IPS-NIHi11 (cell line): ENCODE measurements at places on chromosomes 2 and 18.

GRCh38 chr18:34951625-34952379, 89.4 kb upstream of the MAPRE2 start:
- DNase-seq: no peak

DNA sequence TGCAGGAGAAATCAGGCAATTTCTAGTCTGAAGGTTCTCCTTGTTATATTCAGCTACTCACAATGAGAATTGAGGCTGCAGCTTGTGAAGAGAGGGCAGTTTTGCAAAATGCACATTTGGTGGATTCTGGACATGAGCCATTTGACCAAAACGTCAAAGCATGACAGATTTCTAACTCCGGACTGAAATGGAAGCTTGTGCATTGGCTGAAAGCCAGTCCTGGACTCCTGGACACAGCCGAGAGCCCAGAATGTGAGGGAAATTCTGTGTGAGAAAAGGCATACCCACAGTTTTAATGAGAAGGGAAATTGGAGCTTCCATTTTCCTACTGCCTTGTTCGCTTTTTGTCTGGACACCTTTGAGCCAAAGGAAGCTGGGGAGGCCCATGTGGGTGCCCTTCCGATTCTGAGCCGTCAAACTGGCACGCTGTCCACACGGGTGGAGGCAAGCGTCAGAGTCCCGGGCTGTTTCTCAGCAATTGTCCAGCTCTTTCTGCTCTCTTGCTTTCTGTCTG, 23.7 kb upstream of the ROCK2 start:
- no peak for DNase-seq

GRCh38 chr2:23505218-23505983, 120.4 kb downstream of the KLHL29 start:
- peak; percentile 54 for DNase-seq

- no peak for DNase-seq
Measured at GRCh38 chr2:230974096-230974913, 21.6 kb upstream of the SPATA3 start.

- DNase-seq: no peak
Measured at GRCh38 chr18:44802508-44802907, 121.8 kb downstream of the SETBP1 start.

DNA sequence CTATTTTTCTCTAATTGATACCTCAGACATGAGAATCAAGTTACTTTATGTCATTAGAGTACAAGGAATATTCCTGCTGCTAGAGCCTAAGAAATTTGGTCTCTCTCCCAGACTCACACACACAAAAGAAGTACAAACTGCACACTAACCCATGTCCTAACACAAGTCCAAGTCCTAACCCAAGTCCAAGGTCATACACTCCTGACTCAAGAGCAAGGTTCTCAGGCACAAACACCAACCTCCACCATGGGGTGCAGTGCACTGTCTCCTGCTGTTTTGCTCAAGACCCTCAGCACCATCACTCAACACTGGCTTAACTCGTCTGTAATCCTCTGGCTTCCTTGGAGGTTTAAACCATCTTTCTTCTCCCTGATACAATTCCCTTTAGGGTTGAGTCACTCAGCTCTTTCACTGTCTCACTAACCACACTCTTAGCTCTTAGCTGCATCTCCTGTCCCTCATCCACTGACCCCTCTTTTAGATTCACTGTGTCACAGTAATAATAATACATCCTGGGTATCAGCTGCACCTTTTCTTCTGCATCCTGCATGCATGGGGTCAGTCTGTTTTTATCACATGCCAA, 129.8 kb downstream of the BCL2L11 start:
- no peak for DNase-seq

DNA sequence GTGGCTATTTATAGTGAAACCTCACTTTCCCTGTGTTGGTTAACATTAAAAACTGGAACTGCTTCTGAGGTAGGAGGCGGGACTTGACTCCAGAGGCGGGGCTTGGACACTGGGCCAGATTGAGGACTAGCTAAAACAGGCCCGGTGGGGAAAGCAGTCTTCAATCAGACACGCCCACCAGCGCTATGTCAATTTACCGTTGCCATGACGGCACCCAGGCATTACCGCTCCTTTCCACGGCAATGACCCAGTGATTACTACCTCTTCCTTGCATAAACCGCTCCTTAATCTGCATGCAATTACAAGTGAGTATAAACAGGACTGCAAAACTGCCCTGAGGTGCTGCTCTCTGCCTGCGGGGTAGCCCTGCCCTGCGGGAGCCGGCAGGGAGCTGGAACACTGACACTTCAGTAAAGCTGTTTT, 35.3 kb downstream of the LRRFIP1 start:
- peak; percentile 73 for DNase-seq

GRCh38 chr2:10654069-10654468, 35.7 kb downstream of the NOL10 start:
- DNase-seq: no peak

DNA sequence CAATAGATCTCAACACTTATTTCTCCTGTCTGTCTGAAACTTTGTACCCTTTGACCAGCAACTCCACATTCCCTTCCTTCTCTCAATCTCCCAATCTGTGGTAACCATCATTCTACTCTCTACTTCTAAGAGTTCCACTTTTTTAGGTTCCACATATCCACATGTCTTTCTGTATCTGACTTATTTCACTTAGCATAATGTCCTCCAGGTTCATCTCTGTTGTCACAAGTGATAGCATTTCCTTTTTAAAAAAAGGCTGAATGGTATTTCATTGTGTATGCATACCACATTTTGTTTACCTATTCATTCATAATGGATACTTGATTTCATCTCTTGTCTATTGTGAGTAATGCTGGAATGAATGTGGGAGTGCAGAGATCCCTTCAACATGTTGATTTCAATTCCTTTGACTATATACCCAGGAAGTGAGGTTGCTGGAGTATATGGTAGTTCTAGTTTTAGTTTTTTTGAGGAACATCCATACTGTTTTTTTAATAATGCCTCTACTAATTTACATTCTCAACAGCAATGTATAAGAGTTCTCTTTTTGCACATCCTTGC, 18.8 kb upstream of the MMADHC start:
- no peak for DNase-seq

GRCh38 chr18:36950960-36951359, 122.0 kb downstream of the KIAA1328 start:
- DNase-seq: no peak

DNA sequence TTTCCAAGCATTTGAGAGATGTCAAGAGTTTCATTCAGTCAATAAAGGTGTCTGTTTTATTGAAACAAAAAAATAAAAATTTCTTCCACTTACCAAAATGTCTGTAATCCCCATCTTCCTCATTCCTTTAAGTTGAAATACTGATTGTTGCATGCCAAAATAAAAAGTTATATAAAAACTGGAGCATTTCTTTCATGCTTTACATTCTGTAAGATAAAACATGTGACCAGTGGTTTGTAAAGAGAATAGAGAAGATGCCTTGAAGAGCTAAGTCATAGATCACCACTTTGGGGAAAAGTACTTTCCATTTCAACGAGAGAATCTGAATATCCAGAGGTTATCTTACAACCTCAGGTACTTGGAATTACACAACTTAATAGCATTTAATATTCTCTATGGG, 35.9 kb upstream of the MYO1B start:
- DNase-seq: no peak

- peak; percentile 64 for DNase-seq
Measured at GRCh38 chr2:174776223-174776622, 12.0 kb upstream of the CHRNA1 start.

- DNase-seq: no peak
Measured at GRCh38 chr2:33378556-33379210, 97.8 kb upstream of the RASGRP3 start.

- no peak for DNase-seq
Measured at GRCh38 chr2:27216416-27217137, 592 bp upstream of the CAD start.

DNA sequence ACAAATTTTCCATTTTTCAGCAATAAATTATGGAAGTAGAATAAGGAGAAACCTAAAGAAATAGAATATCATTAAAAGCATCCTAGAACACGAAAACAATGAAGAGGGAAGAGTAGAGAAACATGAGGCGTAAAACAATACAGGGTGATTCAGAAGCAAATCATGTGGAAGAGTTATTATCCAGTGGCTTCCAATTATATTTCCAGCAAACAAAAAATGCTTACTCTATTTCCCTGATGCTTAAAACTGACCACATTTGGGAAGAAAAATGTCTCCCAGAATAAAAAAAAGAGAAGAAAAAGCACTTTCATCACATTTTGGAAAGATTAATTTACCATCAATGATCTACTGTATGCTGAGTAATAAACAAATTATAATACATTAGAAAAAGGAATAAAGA, 192.6 kb downstream of the CD226 start:
- DNase-seq: no peak

GRCh38 chr2:190511104-190511503, 23.4 kb downstream of the NEMP2 start:
- no peak for DNase-seq

GRCh38 chr18:21853016-21853415, 112.4 kb downstream of the MIB1 start:
- DNase-seq: no peak

- no peak for DNase-seq
Measured at GRCh38 chr2:112841295-112842044, 4.9 kb upstream of the IL1B start.

DNA sequence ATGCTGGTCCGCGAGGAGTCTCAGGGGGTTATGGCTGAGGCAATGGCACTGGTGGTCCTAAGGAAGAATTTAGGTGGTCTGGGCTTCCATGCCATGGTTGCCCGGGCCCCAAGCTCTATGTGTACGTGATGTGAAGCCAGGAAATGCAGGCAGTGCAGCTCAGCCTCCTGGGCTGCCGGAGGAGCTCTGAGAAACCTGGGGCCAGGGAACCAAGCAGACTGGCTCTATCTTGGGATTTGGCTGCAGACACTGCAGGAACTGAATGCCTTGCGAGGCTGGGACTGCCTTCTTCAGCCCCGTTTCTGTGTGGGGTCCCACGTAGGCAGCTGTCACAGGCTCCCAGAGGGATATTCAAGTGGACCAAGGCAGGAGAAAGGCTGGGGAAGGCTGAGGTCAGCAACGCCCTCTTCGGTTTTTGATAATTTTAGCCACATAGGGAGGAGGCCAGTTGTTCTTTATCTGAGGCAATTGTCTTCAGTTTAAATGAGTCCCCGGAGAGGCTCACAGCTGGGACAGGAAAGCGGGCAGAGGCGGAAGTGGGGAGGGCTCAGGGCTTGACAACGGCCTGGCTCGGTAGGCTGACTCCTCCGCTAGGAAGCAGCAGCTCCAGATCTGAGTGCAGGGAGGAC, 77.7 kb downstream of the RHOB start:
- DNase-seq: no peak

- no peak for DNase-seq
Measured at GRCh38 chr2:174058026-174058425, 92.9 kb upstream of the SP3 start.

GRCh38 chr2:232299927-232300674, 78.5 kb upstream of the ALPP start:
- DNase-seq: no peak

- no peak for DNase-seq
Measured at GRCh38 chr18:5398269-5398668, 102.7 kb upstream of the ZBTB14 start.

GRCh38 chr2:27569398-27569797, 13.4 kb upstream of the ZNF512 start:
- DNase-seq: no peak

DNA sequence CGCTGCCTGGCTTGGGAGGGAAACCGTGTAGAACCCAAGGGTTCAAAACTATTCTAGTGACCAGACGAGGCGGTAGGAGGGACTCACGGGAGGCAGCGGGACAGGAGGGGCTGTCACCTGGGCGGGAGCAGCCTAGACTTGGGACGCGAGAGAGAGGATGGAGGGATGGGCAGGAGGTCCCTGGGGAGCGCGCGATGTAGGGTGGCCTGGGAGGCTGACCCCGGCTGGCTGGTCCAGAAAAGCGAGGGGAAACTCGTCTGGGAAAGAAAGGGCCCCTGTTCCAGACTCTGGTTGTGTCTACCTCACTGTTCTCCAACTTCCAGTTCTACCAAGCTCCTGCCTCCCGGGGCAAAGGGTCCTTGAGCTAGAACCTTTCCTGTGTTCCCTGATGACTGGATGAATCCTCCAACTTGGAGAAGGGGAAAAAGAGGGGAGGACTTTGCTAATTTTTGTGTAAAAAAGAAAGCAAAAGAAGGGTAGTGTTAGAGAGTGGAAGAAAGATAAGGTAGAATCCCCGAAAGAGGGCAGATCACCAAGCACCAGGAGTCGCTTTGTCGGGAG, 1.4 kb downstream of the DOK6 start:
- peak; percentile 14 for DNase-seq

DNA sequence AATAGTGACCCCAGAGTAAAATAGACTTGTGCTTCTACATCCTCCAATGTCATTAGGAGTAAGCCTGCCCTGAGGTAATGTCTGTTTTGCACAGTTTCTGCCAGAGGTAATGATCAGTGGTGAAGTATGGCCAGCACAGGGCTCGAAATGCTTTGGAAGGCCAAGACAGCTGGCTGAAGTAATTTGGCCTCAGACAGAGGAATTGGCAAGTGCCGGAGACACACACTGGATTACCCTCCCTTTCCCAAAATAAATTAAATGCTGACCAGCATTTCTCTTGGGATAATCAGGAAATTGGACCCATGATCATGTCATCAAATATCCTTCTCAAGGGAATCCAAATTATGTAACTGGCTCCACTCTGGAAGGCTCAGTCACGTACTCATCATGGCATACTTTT, 379.0 kb upstream of the CHST9 start:
- DNase-seq: no peak

DNA sequence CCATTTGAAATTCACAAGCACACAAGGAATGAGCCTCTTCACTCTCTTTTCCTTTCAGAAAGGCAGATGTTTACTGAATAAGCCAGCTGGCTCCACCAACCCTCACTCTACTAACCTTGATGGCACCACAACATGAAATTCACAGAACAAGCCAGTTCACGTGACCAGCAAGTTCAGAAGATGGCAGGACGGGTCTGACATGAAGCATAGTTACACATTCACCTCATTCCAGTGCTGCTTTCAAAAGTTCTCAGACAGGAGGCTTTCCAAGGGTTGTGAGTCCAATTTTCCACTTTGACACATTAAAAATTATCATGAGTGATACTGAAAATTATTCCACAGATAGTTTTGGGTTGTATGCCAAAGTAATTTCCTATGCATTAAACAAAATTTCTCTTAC, 74.2 kb upstream of the MBOAT2 start:
- no peak for DNase-seq

DNA sequence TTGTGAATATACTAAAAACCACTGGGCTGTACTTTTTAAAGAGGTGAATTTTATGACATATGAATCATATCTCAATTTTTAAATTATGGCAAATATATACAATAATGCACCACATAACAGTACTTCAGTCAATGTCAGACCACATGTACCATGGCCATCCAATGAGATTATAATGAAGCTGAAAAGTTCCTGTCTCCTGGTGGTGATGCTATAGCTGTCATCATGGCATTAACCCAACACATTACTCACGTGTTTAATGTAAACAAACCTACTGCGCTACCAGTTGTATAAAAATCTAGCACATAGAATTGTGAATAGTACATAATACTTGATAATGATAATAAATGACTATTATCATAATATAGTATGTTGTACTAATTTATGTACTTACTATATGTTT, 77.6 kb upstream of the ID2 start:
- DNase-seq: no peak
